Neural progenitor cell (in vitro differentiated cells): ENCODE measurements at places on chromosomes 1 and 21. TPM values are rescaled to one million over a fixed set of nuclear protein-coding genes. Genes with fewer than 3 reads are reported as not detected.

GRCh38 chr1:36624466-36624865 is 141.8 kb upstream of the CSF3R start:
- DNase-seq: no peak

The KDF1 gene
- total RNA-seq: 1.1 TPM in 1 of 2 replicates, not detected in the other

The TSPAN2 gene
- total RNA-seq: 19.0 and 19.7 TPM in 2 replicates

DNA sequence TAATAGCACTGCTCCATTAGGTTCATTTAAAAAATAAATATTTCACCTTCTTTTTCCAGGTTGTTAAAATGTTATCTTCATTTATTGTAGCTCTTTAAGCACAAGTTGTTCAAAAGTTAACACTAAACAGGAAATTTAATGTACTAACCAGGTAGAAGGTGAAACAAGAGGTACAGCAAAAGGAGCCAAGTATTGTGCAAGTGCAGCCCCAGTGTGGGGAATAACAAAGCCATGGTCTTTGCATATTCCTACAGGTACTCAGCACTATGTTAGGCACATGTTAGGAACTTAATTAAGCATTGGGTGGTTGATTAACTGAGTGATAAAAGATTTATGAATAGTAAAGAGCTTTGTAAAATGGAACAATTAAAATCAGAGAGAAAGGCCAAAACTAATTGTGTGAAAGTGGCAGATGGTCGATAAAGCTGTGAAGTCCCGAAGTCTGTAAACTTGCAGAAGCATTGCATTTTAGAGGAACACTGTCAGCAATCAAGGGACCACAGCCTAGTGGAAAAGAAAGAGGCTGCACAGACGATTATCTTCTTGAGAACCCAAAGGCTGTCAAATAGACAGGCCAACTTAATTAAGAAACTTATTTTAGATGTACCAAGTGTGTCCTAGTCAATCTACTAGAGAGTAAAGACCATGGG is 185.8 kb downstream of the SLC44A5 start:
- DNase-seq: no peak

DNA sequence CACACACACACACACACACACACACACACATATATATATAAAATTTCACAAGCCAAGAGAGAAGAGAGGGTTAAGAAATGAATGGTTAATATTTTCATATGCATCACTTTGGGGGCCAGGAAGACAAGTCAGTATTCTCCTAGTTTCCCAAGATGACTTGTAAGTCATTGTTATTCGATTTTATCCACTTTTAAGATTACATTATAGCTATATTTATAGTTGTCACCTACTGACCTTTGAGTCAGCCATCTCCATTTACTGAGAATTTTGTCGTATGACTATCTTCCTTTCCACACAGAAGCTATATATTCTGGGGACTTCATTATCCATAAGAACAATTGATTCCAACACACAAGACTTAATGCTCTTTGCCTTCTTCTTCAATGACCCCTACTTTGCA is 8.9 kb downstream of the LYST start:
- no peak for DNase-seq

DNA sequence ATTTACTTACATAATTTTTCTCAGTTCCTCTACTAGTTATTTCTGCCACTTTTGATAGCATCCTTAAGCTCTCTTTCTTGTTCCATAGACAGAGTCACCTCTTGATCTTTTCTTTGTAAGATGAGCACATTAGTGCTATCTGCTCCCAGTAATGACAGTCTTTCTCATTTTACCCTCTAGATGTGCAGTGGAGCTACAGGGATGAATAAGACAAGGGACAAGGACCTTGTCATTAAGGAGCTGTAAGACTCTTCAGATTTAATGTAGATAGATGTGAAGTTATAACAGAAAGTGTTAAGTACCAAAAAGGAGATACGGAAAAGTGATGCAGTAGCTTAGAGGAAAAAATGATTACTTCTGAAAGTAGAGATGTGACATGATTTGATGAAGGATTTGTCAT is 20.4 kb downstream of the SCP2 start:
- DNase-seq: no peak

DNA sequence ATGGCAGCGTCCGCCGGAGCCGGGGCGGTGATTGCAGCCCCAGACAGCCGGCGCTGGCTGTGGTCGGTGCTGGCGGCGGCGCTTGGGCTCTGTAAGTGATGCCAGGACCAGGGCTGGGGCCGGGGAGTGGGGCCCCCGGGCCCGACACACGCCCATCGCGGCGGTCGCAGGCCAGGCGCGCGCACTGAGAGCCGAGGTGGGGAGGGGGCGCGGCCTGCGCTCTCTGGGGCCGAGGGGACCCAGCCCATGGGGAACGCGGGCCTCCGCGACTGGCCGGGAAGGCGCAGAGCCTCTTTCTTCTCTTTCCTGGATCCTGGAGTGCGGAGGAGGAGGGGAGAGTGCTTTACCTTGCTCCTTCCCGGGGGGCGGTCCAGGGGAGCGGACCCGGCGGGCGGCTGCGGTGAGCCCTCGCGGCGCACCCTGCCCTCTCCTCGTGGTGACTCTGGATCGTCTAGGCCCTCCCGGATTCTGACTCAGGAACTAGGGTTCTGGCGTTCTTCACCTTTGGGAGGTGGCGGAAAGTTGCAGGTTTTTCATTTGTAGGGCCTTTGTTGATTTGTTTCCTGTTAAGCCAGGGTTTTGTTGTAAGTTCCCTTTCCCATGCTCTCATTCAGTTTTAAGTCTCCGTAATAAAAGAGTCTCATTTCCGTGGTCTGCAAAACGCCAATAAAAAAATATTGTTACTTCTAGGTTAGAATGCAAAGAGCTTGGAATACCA is 529 bp downstream of the MPZL1 start:
- DNase-seq: peak; percentile 83

- no peak for DNase-seq
Observed at GRCh38 chr1:76381450-76382097, 307.0 kb downstream of the ST6GALNAC3 start.

- peak; percentile 36 for DNase-seq
Observed at GRCh38 chr1:199311478-199312262, 672.8 kb downstream of the PTPRC start.

GRCh38 chr1:21898326-21899200 is 38.5 kb downstream of the HSPG2 start:
- no peak for DNase-seq

The SPATA21 gene
- total RNA-seq: not detected in 2 replicates

- DNase-seq: peak; percentile 83
Observed at GRCh38 chr1:181485287-181486097, 2.2 kb downstream of the CACNA1E start.
